ENCODE measurements at places on chromosomes 13 and 19.

- DNase-seq, result no peak
Observed at GRCh38 chr19:34482380-34483250, 1.1 kb downstream of the WTIP start.

DNA sequence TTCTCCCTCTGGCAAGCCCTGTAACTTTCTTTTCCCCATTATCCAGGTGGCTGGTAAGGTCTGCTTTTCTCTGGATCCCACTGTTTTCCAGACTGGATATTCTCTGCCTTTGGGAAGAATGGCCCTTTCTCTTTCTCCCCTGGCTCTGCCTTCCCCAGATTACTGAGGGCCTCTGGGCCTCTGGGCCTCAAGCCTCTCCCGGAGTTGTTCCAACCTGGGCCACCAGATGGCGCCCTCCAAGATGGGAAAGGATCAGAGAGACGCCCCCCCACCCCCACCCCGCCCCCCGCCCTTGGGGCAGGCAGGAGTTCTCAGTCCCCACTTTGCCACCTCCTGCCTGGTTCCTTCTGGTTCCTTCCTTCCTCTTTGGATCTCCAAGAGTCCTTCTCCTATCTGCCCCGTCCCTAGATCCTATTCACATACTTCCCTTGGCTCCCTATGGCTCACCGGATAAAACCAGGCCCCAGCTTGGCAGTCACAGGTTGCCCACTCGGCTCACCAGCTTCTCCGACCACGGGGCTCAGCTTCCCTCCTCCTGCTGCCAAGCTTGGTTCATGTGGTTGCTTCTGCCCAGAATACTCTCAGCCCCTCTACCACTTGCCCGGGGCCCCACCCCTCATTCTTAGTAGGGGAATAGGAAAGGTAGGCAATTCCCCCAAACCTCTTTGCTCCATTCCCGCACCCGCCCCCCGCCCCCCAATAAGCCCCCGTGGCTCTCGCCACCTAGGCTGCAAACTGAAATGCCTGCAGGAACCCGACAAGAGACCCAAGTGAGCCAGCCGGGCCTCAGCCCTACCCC, 13.1 kb downstream of the EPS8L1 start:
- DNase-seq, result peak; percentile 76

DNA sequence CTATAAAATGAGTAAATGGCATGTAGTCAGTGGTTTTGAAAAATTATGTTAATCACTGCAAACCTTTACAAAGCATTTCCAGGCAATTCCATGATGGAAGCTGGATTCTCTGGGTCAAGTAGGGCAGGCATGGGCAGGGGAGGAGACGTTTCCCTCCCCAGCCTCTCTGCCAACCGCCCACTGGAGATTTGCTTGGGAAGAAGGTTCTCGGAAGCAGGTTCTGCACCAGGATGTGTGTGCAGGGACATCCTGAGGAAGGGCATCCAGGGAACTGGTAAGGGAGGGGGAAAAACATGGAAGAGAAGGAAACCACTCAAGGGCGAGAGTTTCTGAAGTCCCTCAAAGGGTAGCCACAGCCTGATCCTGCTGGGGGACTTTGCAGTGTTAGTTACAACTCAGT, 469.1 kb downstream of the TSHZ3 start:
- no peak for DNase-seq

- DNase-seq, result no peak
Observed at GRCh38 chr13:52036037-52036436, 11.5 kb downstream of the UTP14C start.

- no peak for DNase-seq
Observed at GRCh38 chr19:46745521-46746280, at the start of gene FKRP. Gene FKRP (plus strand): TSS chr19:46746057. CDS start chr19:46755451, 9,394 bp downstream.

DNA sequence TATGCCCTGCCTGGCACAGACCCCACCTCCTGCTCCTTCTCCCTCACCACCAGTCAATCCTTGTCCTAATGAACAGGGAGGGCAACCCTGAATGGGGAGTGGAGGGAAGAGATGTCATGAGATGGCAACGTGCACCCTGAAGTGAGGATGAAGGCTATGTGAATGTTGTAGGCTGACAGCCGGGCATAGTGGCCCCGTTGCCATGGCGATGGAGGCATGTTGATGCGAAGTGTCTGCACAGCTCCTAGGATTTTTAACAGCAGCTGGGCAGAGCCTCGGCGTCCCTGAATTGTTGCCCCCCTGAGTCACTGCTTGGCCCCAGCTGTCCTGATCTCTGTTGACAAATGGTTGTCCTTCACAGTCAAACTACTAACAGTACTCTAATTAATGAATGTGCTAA, 4.8 kb upstream of the ALOX5AP start:
- DNase-seq, result no peak

- no peak for DNase-seq
Observed at GRCh38 chr19:33767898-33768413, 28.7 kb upstream of the KCTD15 start.
